Fibroblast of the aortic adventitia (primary cell): ENCODE measurements at places on chromosomes 6 and 20.

GRCh38 chr6:150377211-150377781 is 8.5 kb downstream of the IYD start:
- no peak for DNase-seq

GRCh38 chr6:20481281-20481680 is 53.0 kb upstream of the CDKAL1 start:
- DNase-seq = no peak

- DNase-seq = peak; percentile 49
Measured at GRCh38 chr6:161272635-161273273, 1.1 kb downstream of the AGPAT4 start.

DNA sequence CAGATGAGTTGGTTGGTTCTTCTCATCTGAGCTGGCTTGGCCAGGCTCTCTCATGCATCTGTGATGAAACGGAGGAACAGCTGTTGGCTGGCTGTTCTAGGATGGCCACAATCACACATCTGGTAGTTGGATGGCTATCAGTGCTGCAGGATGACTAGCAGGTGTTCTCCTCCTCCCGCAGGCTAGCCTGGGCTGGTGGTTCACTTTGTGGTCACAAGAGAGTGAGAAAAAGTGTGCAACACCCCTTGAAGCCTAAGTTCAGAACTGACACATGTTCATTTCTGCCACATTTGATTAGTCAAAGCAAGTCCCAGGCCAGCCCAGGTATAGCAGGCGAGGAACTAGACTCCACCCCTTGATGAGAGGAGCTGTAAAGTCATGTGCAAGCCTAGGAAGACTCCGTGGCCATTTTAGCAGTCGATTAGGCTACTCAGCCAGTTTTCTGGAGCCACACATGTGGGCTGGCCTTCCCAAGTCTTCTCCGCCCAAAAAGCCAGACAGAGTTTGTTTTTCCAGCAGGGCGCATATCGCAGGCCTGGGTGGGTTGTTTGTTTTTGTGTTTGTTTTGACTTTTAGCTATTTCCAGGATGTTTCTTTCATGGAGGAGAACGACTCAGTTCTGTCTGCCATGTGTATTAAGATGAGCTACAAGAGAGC is 120.8 kb downstream of the ISM1 start:
- DNase-seq = no peak

- peak; percentile 75 for DNase-seq
Measured at GRCh38 chr20:23270382-23270911, 80.1 kb upstream of the NXT1 start.
